ENCODE measurements at places on chromosomes 7 and 10.

- DNase-seq: no peak
Measured at GRCh38 chr10:16360001-16360400, 76.8 kb upstream of the PTER start.

GRCh38 chr7:17010637-17011300 lies 129.0 kb upstream of the AGR3 start:
- DNase-seq: no peak

DNA sequence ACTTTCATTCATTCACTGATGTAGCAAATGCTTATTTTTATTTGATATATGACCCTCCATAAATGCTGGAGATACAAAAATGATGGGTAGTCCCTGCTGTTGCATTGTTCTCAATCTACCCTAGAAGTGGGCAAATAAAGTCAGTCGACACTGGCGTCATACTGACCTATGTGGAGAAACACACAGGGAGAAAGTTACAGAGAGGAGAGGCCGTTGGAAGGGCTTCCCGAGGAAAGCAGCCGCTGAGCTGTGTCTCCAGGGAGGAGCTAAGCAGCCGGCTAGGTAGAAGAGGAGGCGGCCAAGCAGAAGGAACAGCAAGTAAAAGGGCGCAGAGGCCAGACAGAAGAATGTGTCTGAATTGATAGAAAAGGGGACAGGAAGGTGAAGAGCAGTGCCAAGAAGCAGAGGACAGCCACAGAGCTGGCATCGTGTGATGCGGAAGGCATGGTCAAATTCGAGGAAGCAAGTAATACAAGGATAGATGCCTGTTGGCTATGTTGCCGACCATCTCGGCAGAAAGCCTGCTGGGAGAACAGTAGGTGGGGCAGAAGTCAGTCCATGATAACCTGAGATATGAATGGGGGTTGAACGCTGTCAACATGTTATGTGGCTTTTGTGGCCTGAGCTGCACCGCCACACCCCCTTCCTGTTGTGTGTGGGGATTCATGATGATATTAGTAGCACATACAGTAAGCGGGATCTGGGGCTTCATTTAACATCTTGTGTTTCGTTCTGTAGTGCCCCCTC lies 25.9 kb downstream of the ST8SIA6 start:
- no peak for DNase-seq

DNA sequence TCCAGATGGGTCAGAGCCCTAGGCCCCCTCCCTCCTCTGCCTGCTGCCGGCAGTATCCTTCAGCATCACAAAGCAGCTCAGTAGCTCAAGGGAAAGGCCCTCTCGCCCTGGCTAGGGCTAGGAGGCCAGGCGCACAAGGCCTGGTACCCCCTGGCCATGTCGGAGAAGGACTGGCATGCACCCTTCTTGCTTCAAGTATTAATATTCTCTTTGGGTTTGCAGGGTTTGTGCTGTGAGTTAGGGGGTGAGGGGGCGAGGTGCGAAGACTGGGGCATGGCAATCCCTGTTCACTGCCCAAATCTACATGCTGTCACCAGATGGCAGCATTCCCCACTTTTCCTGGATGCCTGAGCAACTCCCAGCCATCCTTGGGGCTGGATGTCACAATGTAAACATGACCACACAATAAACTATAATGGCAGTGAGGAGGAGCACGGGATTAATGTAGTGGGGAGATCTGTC lies 105.2 kb downstream of the NEURL1 start:
- peak; percentile 65 for DNase-seq

GRCh38 chr10:17062955-17063484 lies 66.6 kb downstream of the CUBN start:
- no peak for DNase-seq

GRCh38 chr7:30249316-30249715 lies 35.1 kb upstream of the ZNRF2 start:
- no peak for DNase-seq

DNA sequence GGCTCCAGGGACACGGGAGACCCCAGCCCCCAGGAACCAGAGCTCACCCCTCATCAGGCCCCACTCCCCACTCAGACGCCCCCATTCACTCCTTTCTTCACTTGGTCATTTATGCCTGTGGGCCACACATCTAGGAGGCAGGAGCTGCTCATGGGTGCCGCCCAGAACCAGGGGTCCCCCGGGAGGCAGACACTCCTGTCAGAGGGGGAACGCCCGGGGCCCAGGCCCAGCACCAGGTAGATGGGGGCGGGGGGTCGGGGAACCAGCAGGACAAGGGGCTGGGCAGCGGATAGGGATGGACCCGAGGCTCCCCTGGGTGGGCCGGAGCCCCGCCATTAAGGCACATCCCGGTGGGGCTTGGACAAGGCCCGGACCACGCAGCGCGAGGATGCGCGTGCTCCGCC lies 11.8 kb downstream of the CALY start:
- no peak for DNase-seq

DNA sequence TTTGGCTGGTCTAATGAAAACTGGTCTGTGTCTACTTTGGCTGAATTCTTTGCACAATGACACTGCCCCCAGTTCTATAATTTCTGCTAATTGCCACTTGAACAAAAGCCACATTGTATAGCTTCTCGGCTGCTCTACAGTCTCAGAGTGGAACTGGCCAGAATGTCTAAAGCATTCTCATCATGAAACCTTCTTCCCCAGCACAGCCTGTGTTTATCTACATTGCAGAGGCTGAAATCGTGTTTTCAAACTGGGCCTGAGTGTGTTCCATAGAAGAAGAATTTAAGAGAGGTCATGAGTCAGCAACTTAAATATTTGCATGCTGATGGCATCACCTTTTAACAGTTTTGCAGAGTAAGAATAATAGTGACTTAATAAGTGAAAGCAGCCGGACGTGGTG lies 177.2 kb downstream of the BUB3 start:
- DNase-seq: no peak

GRCh38 chr7:90320801-90321494 lies at the start of gene FAM237B:
FAM237B (minus strand) TSS chr7:90321304; CDS start chr7:90319748, 1,556 bp downstream.
- no peak for DNase-seq

DNA sequence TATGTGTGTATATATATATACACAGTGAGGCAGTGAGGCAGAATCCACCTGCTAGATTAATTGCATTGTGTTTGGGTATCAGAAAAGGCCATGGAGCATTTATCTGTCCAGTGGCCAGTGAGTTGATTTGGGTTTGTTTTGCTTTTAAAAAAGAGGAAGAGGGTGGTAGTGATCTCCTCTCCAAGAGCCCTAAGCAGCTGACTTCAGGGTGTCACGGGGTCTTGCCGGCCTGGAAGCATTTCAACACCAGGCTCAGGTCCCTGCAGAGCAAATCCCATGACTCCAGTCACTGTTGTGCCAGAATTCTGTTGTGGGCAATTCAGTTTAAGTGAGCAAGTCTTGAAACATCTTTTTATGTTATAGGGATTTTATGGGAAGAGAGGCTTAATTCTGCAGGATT lies 30.6 kb upstream of the GPNMB start:
- DNase-seq: peak; percentile 6

GRCh38 chr10:12848439-12849173 lies 152.9 kb downstream of the CCDC3 start:
- DNase-seq: no peak

DNA sequence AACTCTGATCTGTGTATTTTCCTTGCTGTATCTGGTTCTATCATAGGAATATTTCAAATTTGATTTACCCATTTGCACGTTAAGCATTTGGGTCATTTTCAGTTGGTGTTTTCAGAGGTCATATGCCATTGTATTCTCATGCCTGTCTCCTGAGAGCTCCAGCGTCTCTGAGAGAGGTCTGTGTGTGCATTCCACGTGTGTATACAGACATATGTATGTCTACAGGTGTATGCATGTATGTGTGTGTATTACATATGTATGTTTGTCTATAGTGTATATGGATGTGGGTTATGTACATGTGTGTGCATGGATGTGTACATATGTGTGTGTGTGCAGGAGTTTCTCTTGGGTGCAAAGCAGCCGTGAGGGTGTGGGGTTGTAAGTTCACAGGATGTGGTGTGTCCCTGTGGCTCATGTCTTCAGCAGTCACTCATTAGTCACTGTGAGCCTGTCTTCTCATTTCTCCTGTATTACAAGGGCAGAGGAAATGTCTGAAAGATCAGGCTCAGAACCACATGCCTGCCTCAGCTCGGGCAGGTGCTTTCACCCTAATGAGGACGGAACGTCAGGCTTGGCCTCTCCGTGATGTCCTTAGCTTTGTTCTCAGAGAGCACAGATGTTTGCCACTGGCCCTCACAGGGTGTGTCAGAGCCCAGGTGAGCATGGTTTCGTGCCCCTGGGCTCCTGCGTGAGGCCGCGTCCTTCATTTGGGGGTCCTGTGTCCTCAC lies 101.6 kb downstream of the NKX6-2 start:
- DNase-seq: no peak

DNA sequence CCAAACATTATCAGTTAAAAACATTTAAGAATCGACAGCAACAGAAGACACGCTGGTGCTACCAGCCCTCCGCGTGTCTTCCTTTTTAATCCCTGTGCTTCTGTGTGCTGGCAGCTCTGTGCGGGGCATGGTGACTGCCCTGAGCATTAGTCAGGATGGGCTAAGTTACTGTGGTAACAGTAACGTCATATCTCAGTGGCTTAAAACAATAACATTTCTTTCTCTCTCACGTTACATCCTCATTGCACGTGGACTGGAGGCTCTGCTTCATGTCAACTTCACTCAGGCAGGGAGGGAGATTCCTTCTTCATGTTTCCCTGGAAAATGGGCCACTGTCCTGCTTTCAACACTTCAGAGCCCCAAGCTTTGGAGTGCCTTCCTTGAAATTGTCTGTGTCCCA lies 378.5 kb downstream of the CCSER2 start:
- DNase-seq: no peak

- DNase-seq: no peak
Measured at GRCh38 chr10:70479165-70479581, 606 bp downstream of the PALD1 start.

GRCh38 chr7:106039486-106040060 lies 72.5 kb downstream of the SYPL1 start:
- no peak for DNase-seq

- no peak for DNase-seq
Measured at GRCh38 chr10:33092596-33092995, 134.6 kb upstream of the ITGB1 start.

GRCh38 chr7:74400420-74401136 lies 53.1 kb upstream of the GTF2IRD1 start:
- DNase-seq: no peak

DNA sequence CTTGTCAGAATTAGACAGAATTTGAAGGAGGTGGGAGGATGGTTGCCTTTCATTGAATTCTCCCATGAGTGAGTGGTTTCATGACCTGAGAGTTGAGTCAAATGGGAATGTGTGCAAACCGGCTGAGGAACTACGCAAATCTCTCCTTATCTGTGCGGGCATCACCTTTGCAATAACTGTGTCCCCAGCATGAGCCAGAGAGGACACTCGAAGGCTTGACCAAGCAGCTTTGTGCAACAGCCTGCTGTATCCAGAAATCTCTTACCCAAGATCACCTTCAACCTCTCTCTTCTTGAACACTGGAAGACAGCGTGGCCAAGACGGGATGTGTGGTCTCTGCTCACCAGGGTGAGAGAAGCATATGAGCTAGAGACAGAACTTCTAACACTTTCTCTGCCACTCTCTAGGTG lies 93.8 kb upstream of the IKZF1 start:
- no peak for DNase-seq

- no peak for DNase-seq
Measured at GRCh38 chr7:41915871-41916270, 213.0 kb upstream of the INHBA start.

Data from amygdala (tissue), 56 donors.